Left renal cortex interstitium (tissue), 4 donors: ENCODE measurements at places on chromosomes 6 and 20. TPM values are rescaled to one million over a fixed set of nuclear protein-coding genes. Genes with fewer than 3 reads are reported as not detected.

Gene POLR1C
- polyA plus RNA-seq = 33.9 TPM

GRCh38 chr20:32301719-32302506 lies 24.5 kb downstream of the KIF3B start:
- no peak for DNase-seq

DNA sequence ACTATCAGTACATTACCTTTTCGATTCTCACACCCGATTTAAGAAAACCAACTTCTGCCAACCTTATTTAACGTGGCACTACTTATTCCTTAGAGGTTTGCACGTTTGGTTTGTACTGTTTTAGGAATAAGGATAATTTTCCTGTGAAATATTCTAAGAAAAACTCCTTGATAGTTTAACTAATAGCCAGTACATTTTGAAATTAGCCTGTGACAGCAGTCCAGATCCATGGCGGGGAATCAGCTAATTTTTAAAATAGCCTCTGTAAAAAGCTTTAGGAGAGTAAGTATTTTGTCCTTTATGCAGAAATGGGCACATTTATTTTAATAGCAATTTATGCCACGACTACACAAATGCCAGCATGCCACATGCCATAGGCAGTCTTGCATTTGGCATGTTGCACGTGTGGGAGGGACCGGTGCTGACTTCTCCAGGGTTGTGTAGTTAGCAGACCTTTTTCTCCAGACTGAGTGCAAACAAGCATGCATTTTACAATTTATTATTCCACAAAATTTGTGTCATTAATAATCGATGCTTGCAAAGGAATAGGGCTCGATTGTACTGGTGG lies 6.2 kb downstream of the FOXC1 start:
- no peak for DNase-seq

GRCh38 chr20:43726811-43727338 lies at the start of gene GTSF1L:
Gene GTSF1L, minus strand, starts transcription at chr20:43727002. Its CDS starts 308 bp downstream, at chr20:43726694.
- no peak for DNase-seq

DNA sequence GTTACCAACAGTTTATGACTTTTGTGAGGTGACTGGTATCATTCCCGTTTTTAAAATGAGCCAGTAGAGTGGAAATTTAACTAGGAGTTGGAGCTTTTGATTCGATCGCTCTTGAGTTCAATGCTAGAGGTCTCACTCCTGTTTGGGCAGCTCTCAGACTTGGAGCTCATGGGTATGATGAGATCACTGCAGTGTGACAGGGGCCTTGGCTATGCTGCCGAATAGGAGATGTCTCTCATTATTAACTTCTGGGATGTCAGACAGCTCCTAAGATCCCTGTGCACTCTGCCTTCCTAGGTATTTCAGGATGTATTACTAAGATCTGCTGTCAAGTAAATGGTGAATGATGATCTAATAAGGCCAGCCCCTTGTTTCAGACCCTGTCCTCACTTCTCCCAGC lies 20.4 kb downstream of the AKAP12 start:
- DNase-seq = no peak

DNA sequence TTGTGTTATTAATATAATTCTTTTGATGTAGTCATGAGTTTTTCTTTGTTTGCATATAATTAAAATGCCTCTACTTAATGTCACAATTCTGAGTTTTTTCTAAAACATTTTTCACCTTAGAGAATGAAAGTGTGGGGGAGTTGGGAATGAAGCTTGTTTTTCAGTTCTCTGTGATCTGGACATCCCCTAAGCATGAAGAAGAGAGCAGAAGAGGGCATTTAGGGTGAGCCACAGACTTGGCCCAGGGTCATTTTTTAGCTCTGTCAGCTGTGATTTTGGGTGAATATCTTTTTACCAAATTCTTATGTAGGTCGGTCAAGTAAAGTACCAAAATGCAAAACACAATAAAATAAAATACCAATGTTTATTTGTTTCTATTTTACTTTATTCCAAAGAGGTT lies 3.9 kb downstream of the OTOR start:
- DNase-seq = no peak

- DNase-seq = no peak
Observed at GRCh38 chr6:64428186-64428585, 792.6 kb downstream of the PHF3 start.

DNA sequence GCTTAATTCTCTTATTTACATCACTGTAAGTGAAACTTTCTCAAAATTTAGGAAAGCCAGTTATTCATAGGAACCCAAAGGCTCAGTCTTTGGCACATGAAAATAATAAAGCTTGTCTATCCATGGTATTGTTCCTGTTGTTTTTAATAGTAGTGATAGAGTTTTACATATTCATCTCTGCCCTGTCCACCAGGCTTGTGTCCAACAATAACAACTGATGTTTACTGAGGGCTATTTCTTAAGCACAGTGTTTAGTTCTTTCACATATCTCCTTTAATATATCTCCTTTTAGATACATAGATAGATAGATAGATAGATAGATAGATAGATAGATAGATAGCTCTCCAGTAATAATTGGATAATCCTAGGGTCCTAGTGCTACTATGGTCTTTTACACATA lies 34.2 kb downstream of the FOXQ1 start:
- DNase-seq = no peak
